T1000 (cell line): ENCODE measurements at places on chromosomes 11 and 22.

GRCh38 chr11:27869701-27870100 lies 169.4 kb upstream of the BDNF start:
- DNase-seq: no peak

- DNase-seq: no peak
Observed at GRCh38 chr11:132874638-132875037, 657.7 kb downstream of the OPCML start.

- DNase-seq: no peak
Observed at GRCh38 chr22:46173152-46173551, 22.8 kb downstream of the PPARA start.

DNA sequence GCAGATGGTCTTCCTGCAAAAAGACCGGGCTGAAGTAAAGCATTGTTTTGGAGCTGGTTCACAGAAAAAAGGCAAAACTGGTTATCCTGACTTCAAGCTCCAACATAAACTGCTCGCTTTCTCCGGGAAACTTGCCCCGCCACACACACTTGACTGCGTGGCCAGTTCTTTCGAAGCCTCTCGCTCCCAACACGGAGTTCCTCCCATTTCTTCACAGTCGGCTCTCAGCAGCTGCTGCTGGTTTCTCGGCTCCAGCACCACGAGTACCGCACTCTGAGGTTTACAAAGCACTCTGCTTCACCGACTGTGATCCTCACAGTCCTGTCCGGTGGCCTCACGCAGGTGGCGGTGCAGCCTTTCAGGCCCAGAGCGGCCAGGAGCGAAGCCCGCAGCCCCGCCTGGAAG lies 264 bp downstream of the CHEK1 start:
- no peak for DNase-seq

DNA sequence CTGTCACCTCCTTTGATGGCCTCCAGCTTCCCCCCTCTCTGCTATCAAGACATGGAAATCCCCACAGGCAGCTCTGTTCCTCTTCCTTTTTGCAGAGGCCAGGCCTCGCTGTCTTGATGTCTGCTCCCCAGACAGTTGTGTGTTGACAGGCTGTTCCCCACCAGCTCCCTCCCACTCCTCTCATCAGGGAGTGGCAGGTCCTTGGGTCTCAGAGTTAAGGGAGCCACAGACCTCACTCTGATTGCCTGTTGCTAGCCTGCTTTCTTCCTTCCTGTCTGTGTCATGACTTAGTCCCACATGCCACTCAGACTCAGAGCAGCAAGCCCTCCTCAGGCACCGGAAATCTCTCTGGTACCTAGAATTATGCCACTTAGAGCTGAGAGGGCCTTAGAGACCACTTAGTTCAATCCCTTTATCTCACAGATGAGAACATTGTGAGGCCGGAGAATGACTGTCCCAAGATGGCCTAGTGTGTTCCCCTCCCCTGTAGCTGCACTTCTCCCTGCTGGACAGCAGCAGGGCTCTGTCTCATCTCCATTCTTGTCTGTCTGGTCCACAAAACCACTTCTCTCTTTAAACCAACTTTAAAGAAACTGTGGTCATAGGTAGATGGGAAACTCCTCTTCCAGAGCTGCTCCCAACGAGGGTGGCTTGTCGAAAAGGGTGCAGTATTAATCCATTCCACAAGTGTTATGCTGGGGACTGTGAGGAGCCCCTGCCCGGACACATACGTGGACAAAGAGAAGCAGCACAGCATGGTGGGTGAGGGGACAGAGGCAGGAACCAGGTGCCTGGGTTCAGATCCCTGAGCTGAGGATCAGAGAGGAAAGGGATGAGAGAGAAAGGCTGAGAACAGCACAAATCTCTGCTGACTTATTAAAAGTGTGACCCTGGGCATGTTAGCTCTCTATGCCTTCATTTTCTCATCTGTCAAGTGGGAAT lies 4.2 kb downstream of the AMPD3 start:
- no peak for DNase-seq

GRCh38 chr11:117492578-117493251 lies 165.1 kb downstream of the CEP164 start:
- no peak for DNase-seq

DNA sequence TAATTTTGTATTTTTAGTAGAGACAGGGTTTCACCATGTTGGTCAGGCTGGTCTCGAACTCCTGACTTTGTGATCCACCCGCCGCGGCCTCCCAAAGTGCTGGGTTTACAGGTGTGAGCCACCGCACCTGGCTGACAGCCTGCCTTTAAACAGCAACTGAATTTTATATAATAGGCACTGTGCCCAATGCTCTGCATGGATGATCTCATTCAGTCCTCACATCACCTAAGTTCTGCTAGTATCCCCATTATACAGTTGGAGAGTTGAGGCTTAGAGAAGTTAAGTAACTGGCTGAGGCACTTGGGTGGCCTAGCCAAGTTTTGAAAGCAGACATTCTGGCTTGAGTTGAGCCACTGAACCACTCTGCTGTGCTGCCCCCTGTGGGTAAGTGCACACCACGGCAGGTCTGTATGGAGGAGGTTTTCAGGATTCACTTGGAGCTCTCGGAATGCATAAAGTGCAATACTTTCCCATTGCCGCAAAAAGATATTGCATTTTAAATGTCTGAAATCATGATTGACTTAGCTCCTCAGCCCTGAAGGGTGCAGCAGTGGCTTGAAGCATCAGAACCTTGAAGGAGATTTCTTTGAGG lies 112.4 kb downstream of the LDLRAD3 start:
- DNase-seq: no peak

DNA sequence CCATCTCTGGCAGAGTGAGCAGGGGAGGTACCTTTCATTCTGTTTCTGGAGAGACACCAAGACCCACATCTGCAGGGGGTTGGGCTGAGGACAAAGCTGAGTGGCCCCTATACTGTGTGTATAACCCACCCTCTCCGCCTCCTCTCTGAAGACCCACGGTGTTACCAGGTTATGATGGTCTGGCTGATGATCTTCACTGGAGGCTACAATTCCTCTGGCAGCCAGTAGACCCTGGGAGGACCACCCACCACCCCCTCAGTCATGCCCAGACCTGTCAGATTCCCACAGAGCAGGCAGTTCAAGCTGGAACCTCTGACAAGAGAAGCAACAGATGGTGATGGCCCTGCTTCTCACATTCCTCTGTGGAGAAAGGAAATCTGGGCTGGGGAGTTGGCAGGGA lies 11.4 kb upstream of the KCNJ1 start:
- DNase-seq: no peak

DNA sequence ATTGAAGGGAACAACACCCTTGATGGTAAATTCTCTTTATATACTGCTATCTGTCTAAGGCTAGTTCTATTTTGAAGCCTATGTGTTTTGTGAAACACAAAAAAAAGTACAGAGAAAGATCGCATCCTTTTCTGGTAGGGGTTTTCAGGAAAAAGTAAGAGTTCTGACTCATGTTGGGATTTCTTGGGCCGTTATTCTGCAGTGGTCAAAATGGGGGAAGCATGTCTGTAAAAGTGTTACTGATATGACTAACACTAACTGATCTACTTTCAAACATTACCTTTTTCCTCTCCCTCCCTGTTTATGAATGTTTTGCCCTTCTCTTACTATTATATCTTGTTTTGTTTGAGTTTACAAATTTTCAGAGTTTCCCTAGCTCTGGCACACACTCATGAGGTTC lies 53.9 kb downstream of the CTNND1 start:
- no peak for DNase-seq

DNA sequence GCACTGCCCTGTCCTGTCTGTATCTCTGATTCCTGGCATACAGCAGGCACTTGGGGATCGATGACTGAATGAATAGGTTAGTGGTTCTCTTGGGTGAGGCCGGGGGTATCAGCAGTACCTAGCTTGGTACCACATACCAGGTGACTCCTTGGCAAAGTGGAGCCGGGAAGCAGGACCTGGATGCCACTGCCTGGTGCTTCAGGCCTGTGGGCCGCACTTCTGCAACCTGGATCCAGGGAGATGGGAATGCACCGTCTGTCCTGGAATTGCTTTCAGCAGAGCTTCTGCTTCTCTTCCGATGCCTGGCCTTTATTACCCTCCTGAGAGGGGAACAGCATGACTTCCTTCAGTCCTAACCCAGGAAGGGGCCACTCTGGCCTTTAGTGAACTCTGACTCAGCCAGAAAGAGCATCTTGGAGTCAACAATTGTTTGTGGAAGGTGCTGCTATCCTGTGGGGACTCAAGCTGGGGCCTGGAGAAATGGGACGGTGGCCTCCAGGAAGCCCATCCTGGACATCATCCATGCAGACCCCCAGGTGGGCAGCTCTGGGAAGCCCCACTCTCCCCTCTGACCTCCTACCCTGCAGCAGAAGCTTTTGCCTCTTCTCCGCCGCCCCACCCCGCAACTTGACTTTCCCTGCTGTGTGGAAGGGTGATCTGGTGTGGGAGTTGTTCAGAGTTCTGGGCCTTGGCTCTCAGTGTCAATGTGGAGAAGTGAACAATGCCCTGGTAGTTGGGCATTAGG lies 5.1 kb downstream of the CD82 start:
- no peak for DNase-seq

DNA sequence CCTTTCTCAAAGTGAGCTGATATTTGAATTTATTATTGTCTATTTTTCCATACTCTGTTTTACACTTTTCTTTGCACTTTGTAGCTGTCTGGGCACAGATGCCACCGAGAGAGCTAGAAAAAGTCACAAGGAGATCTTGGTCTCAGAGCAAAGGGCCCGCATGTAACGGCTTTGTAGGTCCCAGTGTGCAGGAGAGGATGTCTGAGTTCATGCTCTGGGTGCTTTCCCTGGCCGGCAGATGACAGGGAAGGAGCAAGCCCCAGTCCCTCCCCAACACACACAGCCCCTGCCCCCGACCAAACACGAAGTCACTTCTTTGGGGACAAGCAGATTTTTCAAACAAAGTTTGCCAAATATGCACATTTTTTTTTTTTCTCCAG lies 55.8 kb downstream of the SMIM38 start:
- no peak for DNase-seq

GRCh38 chr11:44851496-44851895 lies 99.2 kb downstream of the TP53I11 start:
- DNase-seq: no peak

DNA sequence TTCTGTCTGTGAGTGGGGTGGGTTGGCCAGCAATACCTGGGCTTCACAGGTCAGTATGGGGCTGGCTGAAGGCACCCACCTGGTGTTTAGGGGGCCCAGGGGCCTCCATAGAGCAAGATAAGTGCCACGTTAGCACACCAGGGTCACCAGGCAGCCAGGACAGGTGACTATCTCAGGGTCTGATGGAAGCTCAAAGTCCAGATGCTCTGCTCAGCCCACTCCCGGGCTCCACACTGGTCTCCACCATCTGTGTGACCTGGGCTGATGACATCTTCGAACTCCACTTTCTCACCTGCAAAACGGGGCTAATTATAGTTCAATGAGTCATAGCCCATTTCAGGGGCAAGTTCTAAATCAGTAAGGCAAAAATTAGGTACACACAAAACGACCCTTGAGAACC lies 39.4 kb upstream of the PRDM11 start:
- no peak for DNase-seq

DNA sequence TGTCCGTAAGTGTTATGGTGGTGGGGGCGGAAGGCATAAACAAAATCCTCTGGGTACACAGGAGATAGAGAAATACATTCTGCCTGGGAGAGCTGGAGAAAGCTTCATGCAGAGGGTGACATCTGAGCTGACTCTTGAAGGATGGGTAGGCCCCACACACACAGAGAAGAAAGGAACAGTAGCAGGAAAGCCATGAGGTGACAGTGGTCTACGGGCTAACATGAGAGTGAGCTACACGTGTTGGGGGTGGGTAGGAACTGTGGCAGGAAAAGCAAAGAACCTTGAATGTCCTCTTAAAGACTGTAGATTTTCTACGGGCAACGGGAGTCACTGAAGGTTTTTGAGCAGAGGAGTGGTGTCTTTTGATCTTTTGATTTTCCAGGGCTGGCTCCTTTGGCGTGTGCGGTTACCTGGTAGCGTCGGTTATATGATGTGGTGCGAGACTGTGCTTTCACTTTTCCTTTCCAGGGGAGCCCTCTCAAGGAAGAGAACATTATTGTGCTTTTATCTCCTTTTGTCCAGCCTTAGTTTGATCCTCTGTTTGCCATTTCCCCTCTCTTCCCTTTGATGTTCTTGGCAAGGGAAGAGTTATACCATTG lies 39.7 kb downstream of the ADAMTS8 start:
- no peak for DNase-seq

GRCh38 chr11:121238956-121239355 lies 53.6 kb upstream of the SC5D start:
- no peak for DNase-seq

GRCh38 chr11:3109921-3110706 lies 52.9 kb upstream of the CARS1 start:
- DNase-seq: no peak

DNA sequence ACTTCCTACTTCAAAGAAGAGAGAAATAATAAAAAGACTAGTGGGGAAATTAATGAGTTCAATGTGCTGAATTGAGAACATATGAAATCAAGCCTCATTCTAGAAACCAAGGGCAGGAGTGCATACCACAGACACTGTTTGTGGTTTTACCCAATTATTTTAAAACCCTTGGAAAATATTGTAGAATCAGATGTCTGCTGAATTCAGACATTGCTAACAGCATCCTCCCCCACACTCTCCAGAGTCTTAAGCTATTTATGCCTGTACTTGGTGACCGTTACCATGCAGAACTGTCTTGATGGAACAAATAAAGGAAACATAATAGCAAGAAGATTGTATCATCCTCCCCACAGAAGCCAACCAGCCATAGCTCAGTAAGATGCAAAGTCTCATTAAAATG lies 850.1 kb downstream of the NTM start:
- no peak for DNase-seq

GRCh38 chr11:87423161-87423560 lies 385.4 kb downstream of the TMEM135 start:
- no peak for DNase-seq

DNA sequence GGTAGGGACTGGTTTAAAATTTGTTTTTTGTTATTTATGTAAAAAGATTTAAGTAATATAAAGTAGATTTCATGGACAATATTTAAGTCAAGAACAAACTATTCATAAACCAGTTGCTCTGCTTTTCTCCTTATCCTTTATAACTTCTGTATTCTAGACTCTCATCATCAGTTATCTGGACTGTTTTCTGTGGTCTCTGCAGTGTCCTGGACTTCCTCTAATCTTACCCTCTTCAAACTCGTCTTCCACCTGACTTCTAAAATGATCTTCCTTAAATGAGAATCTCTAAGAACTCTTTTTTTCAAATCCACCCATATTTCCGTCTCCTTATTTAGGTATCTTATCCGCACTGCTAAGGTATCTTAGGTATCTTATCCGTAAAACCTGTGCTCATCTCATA lies 8.1 kb downstream of the RRM1 start:
- DNase-seq: no peak

DNA sequence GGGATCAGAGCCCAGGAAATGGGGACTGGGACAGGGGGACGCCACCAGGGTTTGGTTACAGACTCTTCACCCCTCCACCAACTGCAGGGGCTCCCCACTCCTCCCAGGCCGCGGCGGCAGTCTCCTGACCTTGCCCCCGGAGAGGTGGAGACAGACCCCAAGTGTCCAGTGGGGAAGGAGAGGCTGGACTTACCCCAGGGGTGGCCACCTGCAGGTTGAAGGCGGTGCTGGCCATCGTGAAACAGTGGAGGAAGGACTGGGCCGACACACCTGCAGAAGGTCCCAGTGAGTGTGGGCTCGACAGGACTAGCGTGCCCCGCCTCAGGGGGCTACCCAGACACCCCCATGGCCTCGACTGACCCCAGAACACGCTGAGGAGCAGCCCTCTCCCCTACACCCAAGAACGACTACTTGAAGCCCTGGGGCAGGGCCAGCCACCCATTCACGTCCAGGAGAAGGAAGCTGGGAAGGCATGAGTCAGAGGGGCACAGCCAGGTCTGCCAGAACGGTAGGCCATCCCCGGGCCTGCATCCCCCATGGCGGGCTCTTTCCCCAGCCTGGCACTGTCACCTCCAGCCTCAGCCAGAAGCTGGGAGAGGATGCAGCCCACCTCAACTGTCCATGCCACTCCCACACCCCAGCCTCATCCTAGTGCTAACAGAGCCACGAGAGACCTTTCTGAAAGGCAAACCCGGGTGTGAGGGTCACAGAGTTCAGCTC lies 2.3 kb downstream of the GATD1 start:
- DNase-seq: no peak
